ENCODE measurements at places on chromosomes 7 and 10. TPM values are rescaled to one million over a fixed set of nuclear protein-coding genes. Genes with fewer than 3 reads are reported as not detected.

MNX1 gene
- not detected for total RNA-seq

CCL26 gene
- not detected for total RNA-seq

HOXA9 gene
- not detected for total RNA-seq

GNG11 gene
- total RNA-seq: 4.5 TPM

LBX1 gene
- total RNA-seq: not detected

TRPV5 gene
- 0.31 TPM for total RNA-seq

BMI1 gene
- 138 TPM for total RNA-seq

CYP2E1 gene
- 10.5 TPM for total RNA-seq

CLDN4 gene
- 0.31 TPM for total RNA-seq

ZSCAN25 gene
- total RNA-seq: 18.4 TPM

TOMM7 gene
- 194 TPM for total RNA-seq

DNA sequence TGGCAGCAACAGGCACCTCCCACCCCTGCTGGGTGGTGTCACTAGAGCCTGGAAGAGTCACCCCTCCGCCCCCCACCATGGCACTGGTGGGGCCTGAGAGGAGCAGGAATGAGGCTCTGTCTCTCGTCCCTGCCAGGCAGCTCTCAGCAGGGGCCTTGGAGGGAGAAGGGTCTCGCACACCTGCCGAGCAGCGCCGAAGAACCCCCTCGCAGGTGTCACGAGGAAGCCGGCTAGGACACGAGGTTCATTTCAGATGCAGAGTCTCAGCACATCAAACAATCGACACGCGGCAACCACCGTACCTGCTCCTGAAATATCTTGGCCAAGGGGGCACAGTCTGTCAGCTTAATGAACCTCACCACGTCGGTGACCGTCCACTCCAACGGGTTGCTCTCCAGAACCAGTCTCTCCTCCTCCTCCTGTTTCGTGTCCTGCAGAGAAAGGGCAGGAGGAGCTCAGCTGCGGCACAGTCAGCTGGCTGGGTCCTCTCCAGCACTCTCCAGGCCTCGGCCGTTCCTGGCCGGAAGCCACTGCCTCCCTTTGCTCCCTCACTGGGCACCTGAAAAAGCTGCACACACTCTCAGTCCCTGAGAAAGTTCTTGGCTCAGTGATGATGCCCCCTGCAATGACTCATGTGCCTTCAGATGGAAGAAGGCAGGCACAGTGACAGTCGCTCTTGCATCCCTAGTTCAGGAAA lies 240.1 kb downstream of the SFMBT2 start:
- DNase-seq: no peak

DNA sequence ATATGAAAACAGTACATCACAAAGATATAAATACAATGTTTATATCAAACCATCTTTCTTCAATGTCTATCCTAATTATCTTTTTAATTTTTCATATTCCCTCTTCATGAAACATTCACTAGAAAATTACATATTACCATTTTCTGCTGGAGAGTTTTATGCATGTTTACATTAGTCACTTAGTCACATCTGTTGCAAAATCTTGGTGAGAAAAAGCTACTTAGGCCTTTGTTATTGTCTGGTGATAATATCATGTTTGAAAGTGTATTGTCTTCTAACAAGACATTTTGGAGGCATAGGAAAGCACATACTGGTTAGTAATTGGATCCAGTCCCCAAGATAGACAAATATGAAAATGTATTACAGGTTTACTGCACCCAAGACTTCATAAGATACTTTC lies 163.6 kb downstream of the GNAI1 start:
- DNase-seq: no peak

- peak; percentile 54 for DNase-seq
These were observed 37.6 kb downstream of the GET4 start for GRCh38 chr7:913736-914520.

DNA sequence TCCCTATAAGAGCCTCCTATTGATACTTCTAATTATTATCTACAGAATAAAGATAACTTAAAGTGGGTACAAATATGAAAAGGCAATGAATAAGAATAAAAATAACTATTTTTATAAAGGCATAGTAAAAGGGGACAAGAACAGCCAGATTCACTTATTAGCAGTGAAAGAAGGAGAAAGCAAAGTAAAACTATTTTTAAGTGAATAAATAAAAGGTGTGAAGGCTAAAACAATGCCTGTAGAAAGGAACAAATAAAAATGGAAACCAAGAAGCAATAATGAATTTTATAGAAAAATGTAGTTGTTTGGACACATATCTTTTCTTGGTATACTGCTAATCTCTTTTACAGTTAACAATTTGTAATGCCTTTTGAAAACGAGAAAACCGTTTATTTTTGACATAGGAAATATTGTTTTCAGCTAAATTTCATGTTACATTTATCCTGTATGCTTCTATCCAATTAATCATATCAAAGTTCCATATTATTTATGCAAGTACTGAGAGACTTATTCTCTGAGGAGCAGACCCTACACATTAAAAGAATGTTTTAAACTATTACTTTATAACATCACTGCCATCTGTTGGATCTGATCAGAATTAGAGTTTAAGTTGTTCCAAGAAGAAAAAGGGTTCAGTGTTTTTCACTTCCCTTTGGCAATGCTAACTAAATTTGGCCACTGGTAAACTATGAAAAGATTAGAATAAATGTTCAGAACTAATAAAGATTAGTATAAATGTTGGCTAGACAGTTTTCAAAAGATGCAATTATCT lies 59.1 kb downstream of the ARMC3 start:
- DNase-seq: no peak

DNA sequence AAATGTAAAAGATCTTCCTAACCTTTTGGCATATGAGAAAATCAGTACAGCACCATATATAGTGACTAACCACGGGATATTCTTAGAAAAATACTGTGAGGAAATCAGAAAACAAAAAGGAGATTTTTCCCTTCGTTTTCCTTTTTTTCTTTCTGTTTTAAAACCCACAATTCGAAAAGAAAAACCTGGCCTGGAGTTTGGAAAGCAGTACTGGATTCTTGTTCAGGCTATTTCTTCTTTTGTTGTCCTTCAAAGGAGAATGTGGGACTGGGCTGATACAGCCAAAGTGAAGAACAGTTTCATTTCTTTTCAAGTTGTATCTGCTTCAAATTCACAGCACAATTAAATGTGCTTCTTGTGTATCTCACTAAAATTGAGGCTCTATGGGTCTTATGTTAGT lies 156.8 kb upstream of the PHYHIPL start:
- DNase-seq: no peak

DNA sequence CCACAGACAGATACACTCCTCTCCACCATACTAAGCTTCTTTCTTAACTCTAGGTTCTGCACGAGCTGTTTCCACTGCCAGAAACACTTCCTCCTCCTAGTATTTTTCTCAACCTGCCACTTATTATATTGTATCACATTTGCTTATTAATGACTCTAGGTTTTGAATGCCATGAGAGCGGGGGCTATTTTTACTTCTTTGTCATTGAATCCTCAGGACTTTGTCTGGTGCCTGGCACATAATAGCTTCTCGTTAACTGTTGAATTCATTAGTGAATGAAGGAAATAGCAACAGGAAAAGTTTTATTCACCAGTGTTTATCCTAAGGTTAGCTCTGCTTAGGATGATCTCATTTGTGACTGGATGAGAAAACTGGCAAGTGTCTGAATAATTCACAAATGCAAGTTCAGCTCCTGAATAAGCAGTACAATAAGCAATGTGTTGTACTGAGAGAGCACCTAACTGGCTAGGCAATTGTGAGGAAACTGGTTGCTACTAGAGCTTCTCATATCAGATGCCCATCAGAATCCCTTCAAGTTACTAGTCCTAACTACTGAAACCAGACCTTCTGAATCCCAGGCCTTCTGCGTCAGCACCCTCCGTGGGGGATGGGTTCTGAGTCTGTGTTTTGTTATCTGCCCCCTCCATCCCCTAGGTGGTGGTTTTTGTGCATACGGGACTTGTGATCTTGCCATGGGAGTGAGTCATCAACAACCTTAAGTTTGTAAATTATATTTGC lies 92.7 kb downstream of the LSMEM1 start:
- no peak for DNase-seq

GRCh38 chr7:105307163-105307672 lies 81.5 kb downstream of the SRPK2 start:
- DNase-seq: no peak

GRCh38 chr10:28778524-28778923 lies 101.2 kb downstream of the BAMBI start:
- no peak for DNase-seq

DNA sequence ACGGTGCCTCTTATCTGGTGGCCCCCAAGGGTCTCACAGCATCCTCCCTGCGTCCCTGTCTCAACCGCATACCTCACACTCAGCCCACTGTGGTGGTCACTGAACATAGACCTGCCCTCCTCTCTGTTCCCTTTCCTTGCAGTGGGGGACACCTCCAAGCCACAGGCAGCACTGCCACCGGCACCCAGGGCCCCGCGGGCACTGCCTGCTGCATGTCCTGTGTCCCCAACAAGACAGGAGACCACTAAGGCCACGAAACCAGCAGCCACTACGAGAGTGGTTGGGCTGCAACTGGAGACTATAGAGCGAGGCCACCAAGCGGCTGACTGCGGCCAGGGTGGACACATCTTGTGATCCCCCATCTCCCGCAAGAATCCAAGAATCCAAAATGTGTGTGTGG lies 15.3 kb downstream of the BRI3 start:
- DNase-seq: no peak

DNA sequence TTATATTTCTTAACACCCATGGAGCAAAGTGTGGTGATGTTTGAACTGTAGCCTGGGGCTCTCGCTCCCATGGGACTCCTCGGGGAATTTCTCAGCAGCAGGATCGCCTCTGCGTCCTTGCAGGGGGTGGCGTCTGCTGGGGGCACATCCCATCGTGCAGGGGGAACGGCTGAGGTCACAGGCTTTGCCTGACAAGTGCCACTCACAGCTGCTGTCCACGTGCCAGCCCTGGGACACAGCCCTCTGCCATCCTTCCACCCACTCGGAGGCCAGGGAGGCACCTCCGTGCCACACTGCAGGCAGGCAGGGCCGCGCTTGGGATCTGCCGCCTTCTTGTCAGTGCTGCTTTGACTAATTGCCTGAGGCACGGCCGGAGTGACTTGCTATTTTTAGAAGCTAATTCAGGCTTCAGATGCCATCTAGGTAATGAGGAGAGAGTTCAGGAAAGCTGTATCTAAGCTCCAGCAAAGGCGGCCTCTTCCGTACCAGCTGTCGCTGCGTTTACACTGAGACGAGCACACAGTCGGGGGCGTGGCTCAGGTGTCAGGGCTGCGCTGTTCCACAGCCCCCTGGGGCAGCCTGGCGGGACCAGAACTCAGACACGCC lies 45.7 kb downstream of the PITRM1 start:
- no peak for DNase-seq

- DNase-seq: no peak
These were observed 184.1 kb downstream of the DOCK4 start for GRCh38 chr7:112022128-112022527.

GRCh38 chr7:77910124-77910523 lies 111.6 kb downstream of the PHTF2 start:
- DNase-seq: no peak

DNA sequence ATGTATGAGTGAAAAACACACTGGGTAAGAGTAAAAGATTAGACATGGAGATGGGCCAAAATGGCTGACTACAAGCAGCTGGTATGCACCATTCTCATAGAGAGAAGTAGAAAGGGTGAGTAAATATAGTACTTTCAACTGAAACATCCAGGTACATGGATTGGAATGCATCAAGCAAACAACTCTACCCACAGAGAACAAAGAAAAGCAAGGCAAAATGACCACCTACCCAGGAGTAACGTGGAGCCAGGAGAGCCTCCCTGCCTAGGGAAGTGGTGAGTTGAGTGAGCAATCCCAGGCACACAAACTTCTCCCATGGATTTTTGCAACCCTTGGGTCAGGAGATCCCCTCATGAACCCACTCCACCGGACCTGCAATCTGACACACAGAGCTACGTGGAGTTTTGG lies 212.8 kb downstream of the PTN start:
- no peak for DNase-seq

GRCh38 chr7:105015390-105015965 lies 1.5 kb downstream of the KMT2E start:
- no peak for DNase-seq

DNA sequence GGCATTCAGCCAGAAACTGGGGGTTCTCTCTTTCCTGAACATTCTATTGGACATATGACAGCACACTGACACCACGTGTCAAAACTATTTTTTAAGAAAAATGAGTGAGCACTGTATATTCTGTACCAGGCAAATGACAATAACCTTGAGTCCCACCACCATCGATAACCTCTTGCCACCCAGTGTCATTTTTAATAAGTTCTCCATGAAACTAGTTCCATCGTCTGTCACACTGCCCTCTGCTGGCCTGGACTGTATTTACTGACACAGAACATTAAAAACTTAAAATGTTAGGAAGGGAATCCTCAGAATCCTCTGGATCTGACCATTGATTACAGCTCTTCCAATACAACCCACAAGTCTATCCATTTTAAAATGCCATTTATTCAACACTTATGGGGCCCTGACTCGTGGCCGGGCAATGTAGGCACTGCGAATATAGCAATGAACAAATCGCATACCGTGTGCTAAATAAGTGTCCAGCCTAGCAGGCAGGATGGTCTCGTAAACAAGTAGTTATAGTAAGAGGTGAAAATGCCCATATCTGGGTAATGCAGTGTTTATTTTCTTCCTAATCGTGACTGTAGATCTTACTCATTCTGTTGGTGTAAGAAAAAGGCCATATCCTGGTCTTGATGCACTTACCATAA lies 35.9 kb upstream of the CACNB2 start:
- no peak for DNase-seq

DNA sequence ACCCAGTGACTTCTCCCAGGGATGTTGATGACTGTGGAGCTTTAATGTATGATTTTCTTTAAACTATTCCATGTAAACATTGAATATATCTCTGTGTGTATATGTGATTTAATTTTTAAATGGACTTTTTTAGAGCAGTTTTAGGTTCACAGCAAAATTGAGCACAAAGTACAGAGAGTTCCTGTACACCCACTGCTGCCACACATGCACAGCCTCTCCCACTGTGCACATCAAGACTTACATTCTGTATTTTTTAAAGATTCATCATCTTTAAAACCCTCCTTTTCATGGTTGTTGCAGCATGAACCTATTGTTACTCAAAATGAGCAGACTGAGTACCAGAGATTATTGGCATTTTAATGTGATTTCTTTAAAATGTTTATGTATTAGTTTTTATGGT lies 51.3 kb downstream of the WIPF3 start:
- no peak for DNase-seq

DNA sequence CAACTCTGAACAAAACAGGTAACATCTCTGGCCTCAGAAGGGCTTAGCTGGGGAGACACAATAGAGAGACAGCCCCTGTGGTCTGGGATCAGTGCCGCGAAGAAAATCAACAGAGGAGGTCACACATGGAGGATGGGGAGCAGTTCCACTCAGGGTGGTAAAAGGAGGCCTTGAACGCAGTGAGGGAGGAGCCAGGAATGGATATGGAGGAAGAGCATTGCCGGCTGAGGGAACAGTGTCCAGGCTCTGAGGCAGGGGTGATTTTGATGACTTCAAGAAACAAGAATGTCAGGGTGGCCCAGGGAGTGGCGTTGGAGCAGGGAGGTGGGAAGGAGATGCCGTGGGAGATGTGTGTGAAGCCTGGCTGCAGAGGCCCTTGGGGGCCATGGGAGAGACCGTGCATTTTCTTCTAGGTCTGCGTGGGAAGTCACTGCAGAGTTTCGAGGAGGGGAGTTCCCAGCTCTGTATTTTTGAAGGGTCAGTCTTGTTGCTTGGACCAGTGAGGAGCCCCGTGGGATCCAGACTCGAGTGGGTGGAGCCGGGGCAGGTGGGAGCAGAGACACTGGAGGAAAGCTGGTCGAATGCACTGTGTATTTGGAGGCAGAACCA lies 35.7 kb upstream of the SH2D4B start:
- no peak for DNase-seq

GRCh38 chr10:130740166-130740565 lies 571.4 kb downstream of the TCERG1L start:
- no peak for DNase-seq

Data from occipital lobe (tissue), 3 donors.